ENCODE measurements at places on chromosomes 5 and 9.

GRCh38 chr9:103203172-103203571 is 208.0 kb downstream of the CYLC2 start:
- DNase-seq = no peak

DNA sequence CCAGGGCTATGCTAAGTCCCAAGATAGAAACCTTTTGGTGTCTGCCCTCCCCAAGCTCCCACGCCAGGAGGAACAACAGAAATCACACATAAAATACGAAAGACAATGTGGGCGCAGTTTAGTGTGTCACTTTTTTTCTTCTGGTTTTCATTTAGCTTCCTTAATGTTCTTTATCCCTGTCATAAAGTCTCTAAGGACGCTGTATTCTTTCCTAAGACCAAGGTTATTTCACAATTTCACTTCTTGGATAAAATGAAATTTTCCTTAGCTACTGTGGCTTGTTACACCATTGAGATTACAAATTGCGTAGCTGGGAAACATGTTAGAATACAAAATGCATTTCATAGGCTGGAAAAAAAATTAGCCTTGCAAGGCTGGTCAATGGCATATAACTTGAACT is 85.4 kb downstream of the GLIS3 start:
- no peak for DNase-seq

GRCh38 chr9:19411316-19411715 is 2.5 kb downstream of the ACER2 start:
- no peak for DNase-seq

GRCh38 chr5:119417891-119418605 is 34.2 kb upstream of the HSD17B4 start:
- no peak for DNase-seq

DNA sequence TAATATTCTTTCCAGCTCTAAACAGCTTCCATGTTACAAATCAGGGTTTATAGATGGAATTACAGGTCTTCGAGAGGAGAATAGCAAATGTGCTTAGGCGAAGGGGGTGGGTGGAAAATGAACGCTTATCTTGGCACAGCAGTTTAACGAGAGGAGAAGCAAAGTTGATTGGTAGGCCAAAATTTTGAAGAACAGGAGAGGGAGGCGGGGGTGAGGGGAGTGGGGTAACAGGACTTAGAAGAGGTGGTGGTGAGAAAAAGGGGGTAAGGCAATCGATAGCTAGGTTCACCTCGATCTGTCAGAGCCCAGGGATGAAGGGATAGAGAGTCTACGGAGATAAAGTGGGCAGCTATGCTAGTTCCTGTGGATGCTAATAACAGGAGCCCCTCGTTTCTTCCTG is 764 bp downstream of the ANKRA2 start:
- DNase-seq = no peak

DNA sequence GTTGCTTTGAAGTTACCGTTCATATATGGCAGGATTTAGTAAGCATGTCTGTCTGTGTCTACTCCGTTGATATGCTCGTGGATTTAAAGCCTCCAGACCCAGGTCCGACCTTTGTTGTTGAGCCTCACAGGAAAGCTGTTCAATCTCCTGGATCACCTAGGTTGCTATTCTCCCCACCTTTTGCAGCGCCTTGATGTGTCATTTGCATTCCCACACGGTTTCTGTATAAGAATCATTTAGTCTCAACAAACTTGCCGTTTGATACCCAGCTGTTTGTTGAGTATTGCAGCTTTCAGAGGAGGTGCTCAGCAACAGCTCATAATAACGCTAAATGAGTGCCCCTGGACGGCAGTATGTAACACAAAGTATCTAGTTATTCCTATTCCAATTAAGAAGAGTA is 1.2 kb upstream of the ADGRV1 start:
- no peak for DNase-seq

DNA sequence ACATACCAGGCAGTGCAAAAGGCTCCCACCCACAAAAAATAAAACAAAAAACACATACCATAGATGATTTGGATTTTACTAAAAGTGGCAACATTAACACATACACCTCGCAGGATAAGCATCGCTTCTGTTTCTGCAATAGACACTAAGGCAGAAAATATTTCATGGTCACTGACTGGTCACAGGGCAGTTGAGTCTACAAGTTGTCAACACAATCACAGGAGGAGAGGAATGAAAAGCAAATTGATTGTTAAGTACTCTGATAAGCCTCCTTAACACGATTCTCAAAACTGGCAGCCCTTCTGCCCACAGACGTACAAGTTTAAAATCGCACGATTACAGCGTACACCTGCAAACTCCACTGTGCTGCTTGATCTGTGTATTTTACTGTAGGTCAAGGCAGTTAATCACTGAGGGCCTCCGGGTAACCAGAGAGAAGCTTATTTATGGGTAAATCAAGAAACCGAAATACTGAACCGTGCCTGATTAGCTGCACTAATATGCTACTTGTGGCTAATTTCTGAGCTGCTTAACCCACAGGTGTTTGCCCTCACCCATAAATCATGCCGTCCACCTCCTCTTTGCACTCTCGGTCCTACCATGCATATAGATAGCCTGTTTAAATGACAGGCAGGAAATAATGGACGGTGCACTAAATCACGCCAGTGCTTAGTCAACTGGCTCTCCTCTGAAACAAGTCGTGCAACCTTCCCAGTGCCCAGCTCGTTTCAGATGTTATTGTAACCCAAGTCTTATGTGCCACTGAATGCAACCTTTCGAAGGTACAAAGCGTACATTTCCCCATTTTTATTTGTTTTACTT is 659.4 kb upstream of the ADAMTS16 start:
- DNase-seq = no peak

Data from stimulated activated CD4-positive, alpha-beta T cell treated with anti-CD3 and anti-CD28 coated beads, Interleukin-1b, Interleukin-23, amount 100 ng/mL, for 48 hours (primary cell).